Adrenal gland (tissue), 19 donors: ENCODE measurements at places on chromosomes 4 and X. TPM values are rescaled to one million over a fixed set of nuclear protein-coding genes. Genes with fewer than 3 reads are reported as not detected.

Gene GPC4
- total RNA-seq: 12.8 TPM

Gene TRIM75
- total RNA-seq: not detected

GRCh38 chr4:88230461-88230891, 53.9 kb downstream of the PPM1K start:
- no peak for DNase-seq

GRCh38 chr4:185774845-185775680, 36.9 kb downstream of the SORBS2 start:
- peak; percentile 65 for DNase-seq
